ENCODE measurements at places on chromosomes 16 and 17. TPM values are rescaled to one million over a fixed set of nuclear protein-coding genes. Genes with fewer than 3 reads are reported as not detected.

The CYB561 gene
- 2.4 TPM for total RNA-seq

The ATP2C2 gene
- not detected for total RNA-seq

GRCh38 chr16:78773291-78773702, 673.8 kb downstream of the WWOX start:
- DNase-seq, result no peak

GRCh38 chr17:52271781-52272180, 113.3 kb upstream of the CA10 start:
- DNase-seq, result no peak

- no peak for DNase-seq
These were observed 10.5 kb downstream of the TBC1D16 start for GRCh38 chr17:80025140-80025539.

Data from activated CD8-positive, alpha-beta T cell treated with anti-CD3 and anti-CD28 coated beads, Interleukin-2, amount 10 ng/mL, durations not matched to agents 7 days and 5 days (primary cell).